ENCODE measurements at places on chromosomes 3 and 15.

GRCh38 chr3:171393032-171393744 is 67.0 kb downstream of the TNIK start:
- no peak for DNase-seq

GRCh38 chr3:139780593-139780992 is 102.8 kb upstream of the NMNAT3 start:
- DNase-seq: no peak

DNA sequence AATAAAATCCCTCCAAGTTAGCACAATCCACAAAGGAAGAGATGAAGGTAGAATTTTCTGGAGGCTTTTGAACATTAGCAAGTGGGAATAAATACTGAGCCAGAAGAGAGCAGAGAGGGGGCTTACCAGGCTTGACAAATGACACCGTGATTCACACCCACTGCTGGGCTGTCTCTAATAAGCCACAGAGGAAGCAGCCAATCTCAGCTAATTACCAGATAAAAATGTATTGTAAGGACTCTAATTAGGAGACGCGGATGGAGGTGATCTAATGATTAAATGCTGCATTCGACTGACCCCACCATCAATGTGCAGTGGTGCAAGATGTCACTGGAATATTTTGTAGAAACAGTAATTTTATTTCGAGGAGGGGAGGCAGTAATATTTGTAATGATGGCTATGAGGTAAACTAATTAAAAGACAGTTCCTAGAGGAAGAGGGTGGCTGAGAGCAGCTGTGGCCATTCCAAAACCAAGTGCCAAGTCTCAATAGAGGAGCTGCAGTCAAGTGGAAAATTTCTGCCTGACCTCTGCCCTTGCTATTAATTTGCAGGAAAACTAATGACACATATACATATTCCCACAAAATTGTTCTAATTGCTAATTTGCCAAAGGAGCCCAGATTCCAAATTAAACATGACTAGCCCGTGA is 602.2 kb downstream of the FOXP1 start:
- DNase-seq: no peak

DNA sequence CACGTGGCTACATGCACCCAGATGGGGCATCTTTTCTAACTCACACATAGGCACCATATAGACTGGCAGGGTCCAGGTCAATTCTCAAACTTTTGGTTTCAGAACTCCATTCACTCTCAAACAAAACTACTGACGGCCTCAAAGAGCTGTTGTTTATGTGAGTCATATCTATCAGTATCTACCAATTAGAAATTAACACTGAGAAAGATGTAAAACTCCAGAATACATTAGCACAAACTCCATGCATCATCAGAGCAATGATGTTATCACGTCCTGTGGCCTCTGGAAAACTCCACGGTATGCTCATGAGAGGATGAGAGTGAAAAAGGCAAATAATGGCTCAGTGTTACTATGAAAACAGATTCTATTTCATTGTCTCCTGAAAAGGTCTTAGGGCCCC is 116.1 kb downstream of the NTRK3 start:
- no peak for DNase-seq

DNA sequence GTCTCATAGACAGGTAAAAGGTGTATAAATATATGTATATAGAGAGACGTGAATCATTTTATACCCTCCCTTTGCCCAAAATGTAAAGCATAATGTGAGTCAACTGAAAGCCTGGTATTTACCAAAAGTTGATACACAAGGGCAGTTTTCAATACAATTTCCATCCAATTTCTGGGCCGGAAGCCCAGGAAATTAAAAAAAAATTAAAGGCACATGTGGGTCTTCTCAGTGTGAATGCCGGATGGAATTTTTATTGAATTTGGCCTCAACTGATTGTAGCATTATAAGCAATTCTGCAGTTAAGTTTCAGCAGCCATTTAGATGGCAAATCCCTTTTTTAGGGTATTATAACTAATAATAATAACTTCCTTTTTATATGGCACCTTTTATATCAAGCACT is 3.3 kb upstream of the CNTN3 start:
- DNase-seq: no peak

DNA sequence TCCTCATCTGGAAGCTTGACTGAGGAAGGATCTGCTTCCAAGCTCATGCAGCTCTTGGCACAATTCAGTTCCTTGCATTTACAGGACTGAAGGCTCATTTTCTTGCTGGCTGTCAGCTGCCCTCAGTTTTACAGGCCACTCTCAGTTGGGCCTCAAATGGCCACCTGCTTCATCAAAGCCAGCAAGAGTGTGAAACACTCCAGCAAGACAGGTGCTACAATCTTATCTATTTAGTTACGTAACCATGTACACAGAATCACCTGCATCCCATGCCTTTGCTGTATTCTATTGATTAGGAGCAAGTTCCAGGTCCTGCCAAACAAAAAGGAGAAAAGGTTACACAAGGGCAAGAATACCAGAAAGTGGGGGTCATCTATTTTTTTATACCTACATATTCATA is 40.8 kb downstream of the RHCG start:
- no peak for DNase-seq

DNA sequence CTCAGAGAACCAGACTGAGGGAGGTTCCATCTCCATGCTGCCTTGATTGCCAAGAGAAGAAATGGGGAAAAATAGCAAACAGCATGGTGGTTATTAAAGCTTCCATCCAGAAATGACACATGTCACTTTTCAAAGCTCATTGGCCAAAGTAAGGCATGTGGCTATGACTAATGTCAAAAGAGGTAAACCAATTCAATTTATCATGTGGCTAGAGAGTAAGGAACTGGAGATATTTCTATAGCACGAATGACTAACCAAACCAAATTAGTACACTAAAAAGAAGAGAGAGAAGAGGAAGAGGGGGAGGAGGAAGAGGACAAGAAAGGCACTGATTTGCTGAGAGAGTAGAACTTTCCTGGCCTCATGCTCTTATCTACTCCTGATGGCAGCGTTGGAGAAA is 115.2 kb upstream of the SLC6A11 start:
- no peak for DNase-seq

DNA sequence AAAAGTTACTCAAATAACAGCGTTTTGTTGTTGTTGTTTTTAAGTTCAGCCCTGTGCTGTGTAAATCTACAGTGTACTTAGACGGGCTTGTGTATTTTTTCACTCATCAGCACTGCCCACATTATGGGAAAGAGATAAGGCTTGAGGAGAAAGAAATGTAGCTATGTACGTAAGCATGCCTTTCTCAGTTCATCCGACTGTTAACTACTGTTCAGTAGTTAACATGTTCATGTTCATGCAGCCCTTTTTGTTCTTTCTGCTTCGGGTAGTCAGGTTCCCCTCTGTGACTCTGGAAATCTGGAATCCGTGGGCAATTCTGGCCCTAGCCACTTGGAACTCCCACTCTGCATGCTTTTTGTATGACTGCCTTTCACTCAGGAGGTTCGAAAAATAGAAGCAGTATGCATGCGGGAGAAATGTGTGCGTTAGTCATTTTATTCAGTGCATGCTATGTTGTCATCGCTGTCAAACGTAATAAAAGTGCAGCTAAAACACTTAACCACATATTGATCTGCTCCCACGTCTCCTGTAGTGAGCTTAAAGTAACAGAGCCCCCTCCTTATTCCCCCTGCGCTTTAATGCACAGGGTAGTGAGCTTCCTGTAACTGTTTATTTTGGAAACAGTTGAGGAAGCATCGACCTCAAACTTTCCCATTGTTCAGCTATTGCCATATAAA is 283.1 kb upstream of the NR2F2 start:
- DNase-seq: no peak

DNA sequence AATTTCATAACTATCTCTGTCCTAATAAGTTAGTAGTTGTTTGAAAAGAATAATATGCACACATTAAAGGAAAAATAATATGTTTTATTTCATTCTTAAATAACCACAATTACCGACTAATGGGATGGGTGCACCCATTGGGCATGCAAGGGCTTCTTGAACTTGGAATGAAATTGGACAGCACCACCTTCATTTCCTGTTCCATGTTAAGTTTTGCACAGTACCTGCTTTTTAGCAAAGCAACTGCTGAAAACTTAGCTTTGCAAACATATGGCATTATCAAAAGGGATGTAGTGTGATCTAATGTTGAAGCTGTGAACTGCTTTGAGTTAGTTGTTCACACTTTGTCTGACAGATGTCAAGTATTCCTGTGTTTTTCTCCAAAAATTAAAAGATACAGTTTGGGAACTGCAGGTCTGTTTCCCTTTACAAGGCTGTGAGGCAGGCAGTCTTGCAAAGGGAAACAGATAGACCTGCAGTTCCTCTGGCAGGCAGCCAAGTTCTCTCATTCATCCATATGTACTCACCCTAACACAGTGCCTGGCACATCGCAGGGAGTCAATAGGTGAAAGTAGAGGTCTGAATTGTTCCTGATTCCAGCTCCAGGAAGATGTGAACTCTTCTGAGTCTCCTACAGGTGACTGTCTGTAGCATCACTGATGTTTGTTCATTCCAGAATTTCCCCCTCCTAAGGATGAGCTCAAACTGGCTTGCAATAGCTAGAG is 64.3 kb upstream of the GOLGA8B start:
- no peak for DNase-seq

DNA sequence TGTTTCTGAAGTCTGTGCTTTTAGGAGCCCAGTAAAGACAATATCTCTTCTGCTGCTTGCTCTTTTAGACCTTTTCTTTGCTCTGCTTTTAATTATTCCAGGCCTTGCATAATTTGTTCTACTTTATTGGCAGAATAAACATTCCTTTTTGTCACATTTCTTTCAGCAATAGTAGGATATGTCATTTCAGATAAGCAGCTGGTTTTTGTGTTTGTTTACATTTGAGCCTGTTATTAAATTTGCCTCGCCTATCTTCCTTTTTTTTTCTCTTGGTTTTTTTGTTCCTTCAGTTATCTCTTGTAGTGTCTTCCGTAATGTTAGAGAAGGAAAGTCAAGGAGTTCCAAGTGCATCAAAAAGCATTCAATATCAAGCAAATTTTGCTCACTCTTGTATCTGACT is 16.4 kb downstream of the ZNF654 start:
- DNase-seq: no peak

GRCh38 chr15:66698318-66698961 is 3.6 kb upstream of the SMAD6 start:
- DNase-seq: no peak

DNA sequence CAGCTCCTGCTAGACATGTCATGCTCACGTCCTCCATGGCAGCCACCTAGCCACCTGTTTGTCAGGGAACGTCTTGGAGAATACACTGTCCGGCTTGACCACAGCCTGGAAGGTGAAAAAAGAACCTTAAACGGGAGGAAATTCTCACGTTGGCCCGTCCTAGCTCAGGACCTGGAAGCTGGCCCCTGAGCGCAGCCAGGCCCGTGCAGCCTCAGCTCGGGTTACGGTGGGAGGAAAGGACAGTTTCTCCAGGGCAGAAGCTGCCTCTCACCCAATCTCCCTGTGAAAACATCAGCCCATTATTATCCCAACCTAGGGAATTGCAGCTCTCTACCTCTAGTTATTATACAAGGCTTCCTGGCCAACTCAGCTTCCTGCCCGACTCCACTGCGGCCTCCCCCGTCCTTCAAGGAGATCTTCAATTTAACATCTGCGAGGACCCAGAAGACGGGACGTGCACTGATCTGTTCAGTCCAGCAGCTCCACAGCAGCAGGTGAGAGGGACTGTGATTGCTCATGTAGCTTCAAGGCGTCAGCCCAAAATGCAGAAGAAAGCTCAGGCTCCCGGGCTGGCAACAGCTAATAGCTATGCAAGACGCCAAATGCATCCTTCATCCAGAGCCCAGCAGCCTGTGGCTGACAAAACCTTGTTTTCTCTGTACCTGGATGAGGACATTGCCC is 84.7 kb downstream of the ADAMTS17 start:
- DNase-seq: no peak

DNA sequence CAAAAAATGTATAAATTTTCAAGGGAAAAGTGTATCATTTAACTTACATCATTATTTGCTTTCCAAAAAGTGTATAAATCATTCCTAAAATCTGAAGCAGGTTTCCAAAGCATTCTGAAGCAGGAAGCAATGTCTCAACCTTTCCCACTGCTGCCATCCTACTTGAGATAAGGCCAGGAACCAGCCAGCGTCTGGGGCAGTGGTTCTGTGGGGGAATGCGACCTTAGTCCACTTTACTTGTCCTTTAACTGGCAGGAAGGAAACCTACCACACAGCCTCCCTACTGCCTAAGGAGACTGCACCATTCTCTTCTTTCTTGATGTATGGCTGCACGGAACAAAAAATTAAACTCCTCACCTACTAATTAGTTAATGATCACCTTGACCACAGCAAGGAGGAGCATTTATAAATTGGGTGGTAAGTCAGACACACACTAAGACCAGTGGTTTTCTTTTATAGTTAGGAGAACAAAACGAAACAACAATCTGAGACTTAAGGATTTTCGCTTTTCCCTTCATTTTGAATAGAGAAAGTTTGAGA is 3.7 kb downstream of the SORD start:
- no peak for DNase-seq

DNA sequence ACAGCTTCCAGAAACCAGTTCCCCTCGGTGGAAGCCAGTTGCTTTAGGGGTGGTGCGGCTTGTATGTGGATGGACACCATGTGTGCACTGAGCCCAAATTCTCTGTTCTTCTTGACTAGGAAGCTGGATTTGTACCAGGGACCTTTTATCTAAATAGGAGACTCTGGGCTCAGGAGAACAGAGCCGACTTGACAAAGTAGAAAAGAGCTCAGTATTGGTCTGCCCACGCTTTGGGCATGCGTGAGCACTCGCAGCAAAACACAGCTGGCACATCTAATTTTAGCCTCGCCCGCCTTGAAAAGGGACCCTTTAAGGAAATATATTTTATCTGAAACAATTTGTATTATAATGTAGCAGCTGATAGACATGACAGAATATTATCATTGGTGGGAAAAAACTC is 1.1 kb upstream of the RBMS3 start:
- no peak for DNase-seq

DNA sequence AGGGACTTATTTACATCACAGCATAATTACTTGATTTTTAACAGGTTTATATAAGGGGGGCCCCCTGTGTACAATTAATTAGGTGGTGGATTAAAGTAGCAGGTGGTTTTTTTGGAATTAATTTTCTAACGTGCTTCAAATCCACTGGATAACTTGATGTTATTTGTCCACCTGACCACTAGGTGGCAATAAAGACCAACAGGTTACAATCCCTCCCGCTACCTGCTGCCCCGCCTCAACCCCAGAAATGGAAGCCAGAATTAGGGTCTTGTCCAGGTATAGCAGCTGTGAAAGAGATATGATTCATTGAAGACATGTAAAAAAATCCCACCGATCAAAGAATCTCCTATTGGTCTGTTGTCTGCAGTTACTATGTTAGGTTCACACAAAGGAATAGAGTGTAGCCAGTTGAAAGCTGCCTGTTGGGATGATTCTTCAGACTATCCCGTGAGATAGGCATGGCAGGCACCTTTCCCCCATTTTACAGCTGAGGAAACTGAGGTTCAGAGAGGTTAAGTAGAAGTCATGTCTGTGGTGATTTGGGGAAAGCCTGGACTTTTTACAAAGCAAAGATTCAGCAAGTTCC is 44.0 kb downstream of the MFSD1 start:
- peak; percentile 29 for DNase-seq
